GM19239 (cell line): ENCODE measurements at places on chromosomes 7 and 10.

- no peak for DNase-seq
Measured at GRCh38 chr7:64890761-64891362, 12.2 kb upstream of the ZNF273 start.

DNA sequence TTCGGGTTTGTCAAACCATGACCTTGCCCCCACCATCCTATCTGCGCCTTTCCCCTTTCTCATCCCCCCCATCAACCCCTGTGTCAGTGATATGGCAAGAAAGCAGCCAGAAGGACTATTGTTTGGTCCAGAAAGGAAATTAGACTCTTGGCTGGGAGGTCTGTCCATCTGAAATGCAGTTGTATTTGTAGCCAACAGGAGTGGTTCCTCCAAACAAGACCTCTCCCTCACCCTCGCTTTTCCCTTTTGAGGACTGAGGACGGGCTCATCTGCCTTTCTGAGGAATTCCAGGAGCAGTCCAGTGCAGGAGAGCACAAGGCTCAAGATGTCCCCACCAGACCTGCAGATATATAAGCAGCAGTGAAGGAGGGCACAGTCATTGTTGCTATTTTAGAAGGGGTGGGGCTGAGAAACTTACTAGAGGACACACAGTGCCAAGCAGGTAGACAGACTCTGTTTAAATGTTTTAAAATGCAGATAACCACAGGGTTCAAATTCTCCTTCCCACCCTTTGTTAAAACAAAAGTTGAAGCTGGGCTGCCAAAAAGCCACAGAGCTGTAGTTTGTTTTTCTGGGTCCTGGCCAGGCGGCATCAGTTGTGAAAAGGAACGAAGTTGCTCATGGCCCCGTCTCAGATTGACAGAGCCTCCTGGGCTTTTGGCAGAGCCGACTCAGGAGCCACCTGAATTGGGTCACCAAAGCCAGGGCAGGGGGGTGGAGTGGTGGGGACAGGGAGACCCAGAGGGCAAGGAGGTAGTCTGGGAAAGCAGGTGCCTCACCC lies 37.3 kb downstream of the CYP17A1 start:
- no peak for DNase-seq

GRCh38 chr7:46663025-46663424 lies 742.0 kb upstream of the IGFBP3 start:
- DNase-seq, result no peak

DNA sequence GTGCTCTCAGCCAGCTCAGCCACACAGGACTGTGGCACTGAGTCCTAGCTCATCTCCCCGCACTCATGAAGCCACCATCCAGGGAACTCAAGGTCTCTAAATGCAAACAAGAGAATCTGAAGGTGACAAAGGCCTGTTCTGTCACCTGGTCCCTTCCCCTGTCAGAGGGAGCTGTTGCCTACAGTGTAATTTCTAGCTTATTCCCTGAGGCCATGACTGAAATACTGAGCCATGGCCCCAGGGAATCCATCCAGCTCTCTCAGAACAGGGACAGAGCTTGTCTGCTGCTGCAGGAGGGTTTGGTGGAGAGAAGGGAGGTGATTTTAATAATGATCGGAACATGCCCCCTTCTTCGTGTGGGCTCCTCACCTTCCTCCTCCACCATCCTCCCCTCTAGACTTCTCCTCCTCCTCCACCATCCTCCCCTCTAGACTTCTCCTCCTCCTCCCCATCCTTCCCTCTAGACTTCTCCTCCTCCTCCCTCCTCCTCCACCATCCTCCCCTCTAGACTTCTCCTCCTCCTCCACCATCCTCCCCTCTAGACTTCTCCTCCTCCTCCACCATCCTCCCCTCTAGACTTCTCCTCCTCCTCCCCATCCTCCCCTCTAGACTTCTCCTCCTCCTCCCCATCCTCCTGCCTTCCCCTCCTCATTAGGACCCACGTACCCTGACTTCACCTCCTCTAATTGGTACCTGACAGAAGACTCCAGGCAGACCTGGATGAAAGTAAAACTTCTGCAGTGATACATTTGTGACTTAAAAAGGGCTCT lies 338.0 kb upstream of the MKI67 start:
- DNase-seq, result no peak

GRCh38 chr10:22713853-22714478 lies 412 bp downstream of the PIP4K2A start:
- DNase-seq, result peak; percentile 30

GRCh38 chr10:43322769-43323168 lies 48.7 kb upstream of the FXYD4 start:
- DNase-seq, result peak; percentile 51

DNA sequence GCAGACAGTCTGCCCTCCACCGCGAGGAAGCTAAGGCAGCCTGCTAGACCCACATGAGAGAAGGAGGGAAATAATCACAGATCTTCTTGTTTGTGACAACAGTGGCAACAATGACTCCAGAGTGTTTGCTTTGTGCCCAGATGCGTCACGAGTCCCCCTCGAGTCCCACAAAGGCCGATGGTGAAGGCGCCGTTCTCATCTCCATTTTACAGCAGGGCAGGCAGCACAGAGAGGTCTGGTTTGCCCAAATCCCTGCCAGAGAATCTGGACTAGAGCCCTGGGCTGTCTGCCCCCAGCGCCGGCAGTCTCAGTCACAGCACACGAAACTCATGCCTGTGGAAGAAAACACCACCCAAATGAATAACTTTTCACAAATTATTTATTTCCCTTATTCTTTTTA lies 38.1 kb downstream of the KIAA1549 start:
- no peak for DNase-seq

- no peak for DNase-seq
Measured at GRCh38 chr7:690478-691360, 35.8 kb upstream of the DNAAF5 start.

DNA sequence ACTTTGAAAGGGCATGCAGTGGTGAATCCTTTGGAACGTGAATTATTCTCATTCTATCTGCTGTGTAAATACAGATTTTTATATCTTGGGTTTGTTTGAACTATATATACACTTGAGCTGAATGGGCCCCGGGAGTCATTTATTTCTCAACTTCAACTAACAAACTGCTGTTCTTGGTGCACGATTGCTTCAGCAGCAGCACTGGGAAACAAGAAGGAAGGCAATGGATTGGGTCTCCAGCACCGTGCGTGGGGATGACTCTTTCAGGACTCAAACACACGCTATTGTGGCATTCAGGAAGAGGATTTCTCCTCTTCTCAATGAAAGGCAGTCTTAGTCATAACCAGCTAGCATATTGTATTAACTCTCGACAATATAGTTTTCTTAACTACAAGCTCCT lies 226.0 kb upstream of the NFE2L3 start:
- DNase-seq, result no peak

DNA sequence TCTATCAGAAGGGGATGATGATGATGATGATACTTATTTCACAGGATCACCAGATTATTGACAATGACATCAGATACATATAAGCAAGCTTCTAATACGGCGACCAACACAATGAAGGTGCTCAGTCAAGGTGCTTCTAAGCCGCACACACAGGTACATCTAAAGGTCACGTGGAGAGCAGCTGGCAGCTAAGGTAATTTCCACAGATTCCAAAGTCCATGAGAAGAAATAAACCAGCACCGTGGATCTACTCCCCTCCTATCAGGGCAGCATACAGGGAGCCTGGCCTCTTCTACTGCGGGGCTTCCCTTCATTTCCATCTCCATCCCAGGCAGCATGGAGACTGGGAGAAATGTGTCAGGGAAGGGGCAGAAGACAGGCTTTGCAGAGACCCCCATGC lies 37.5 kb downstream of the DENND11 start:
- no peak for DNase-seq

GRCh38 chr7:44194562-44195145 lies 5.4 kb upstream of the GCK start:
- DNase-seq, result no peak

- DNase-seq, result no peak
Measured at GRCh38 chr7:98278408-98278807, 3.1 kb upstream of the BRI3 start.

DNA sequence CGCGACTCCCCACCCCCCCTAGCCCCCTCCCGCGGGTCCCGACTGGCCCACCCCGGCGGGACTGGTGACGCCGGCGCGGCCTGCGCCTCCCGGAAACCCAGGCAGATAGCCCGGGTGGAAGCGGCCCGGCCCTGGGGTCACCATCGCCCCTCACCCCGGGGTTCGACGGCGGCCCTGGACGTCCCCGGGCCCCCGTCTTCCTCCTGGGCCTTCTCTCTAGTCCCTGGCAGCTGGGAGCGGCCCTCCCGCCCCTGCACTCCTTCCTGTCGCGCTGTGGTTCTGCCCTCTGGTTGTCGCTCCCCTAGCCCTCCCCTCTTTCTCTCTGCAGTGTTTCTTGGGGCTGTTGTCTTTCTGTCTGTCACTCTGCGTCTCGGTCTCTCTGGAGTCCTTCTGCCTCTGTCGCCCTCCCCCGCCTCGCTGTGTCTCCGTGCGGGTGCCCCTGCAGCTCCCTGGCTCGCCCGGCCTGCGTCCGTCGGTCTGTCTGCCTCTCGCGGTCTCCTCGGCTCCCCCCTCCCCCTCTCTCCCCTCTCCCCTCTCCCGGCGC lies 90.5 kb upstream of the PAX2 start:
- no peak for DNase-seq

GRCh38 chr10:26015092-26015491 lies 81.1 kb downstream of the MYO3A start:
- DNase-seq, result no peak

GRCh38 chr7:112995059-112995824 lies 91.4 kb downstream of the GPR85 start:
- DNase-seq, result no peak

GRCh38 chr10:90785782-90786181 lies 72.1 kb downstream of the HTR7 start:
- no peak for DNase-seq

DNA sequence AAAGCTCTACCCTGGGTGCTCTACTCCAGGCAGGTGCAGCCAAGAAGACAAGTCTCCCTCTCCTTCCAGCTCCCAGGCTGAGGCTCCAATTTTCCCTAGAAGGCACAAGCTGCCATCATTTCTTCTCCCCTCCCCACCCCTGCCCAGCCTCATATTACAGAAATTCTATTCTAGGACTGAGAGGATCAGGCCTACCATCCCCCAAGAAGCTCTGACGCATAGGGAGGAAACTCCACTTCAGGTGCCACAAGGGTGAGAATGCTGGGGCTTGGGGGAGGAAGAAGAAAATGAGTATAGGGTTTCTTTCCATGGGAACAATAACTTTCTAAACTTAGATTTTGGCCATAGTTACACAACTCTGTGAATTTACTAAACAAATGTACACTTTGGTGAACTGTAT lies 35.3 kb downstream of the FEZF1 start:
- DNase-seq, result no peak

DNA sequence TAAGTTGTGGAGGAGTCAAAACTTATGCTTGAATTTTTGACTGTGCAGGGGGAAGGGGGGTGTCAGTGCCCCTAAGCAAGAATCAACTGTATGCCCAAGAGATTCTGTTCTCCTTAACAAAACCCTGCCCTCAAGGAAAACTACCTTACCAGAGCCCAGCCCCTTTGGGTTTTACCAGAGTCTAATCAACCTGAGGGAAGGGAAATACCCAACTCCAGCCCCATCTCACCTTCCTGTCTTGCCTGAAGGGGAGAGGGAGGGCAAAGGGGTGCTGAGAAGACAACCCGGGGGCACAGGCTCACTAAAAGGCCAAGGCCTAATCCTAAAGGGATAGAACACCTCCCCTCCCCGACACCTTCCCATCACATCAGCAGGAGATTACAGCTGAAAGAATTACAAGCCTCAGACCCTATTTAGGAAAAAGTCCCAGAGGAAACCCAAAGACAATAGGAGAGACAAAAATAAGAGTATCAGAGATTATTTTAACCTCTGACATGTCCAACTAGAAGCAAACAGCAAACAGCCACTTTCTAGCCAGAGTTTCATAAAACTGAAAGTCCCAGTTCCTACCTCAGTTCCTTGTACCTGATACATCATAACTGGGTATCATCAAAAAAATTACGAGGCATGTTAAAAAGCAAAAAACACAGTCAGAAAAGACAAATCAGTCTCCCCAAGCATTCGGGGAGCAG lies 26.8 kb upstream of the C7orf33 start:
- DNase-seq, result no peak

GRCh38 chr10:118153287-118153686 lies 106.5 kb upstream of the RAB11FIP2 start:
- DNase-seq, result no peak

DNA sequence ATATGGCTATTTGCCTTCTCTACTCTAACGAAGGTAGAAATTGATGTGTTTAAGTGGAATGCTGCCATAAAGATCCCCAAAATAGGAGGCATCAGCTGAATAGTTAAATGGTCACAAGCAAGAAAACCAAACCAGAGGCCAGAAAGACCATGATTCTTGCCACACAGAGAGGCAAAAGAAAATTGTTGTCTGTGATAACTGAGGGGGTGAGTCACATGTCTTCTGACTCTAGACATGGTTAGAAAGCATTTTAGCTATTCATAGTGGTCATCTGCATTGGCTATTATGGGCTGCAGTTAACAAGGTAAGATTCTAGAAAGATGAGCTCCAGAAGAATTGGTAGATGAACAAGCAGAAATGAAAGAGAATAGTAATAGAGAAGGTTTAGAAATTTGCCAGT lies 361.4 kb upstream of the NPSR1 start:
- no peak for DNase-seq

GRCh38 chr10:52424341-52424740 lies 110.3 kb downstream of the DKK1 start:
- DNase-seq, result no peak

DNA sequence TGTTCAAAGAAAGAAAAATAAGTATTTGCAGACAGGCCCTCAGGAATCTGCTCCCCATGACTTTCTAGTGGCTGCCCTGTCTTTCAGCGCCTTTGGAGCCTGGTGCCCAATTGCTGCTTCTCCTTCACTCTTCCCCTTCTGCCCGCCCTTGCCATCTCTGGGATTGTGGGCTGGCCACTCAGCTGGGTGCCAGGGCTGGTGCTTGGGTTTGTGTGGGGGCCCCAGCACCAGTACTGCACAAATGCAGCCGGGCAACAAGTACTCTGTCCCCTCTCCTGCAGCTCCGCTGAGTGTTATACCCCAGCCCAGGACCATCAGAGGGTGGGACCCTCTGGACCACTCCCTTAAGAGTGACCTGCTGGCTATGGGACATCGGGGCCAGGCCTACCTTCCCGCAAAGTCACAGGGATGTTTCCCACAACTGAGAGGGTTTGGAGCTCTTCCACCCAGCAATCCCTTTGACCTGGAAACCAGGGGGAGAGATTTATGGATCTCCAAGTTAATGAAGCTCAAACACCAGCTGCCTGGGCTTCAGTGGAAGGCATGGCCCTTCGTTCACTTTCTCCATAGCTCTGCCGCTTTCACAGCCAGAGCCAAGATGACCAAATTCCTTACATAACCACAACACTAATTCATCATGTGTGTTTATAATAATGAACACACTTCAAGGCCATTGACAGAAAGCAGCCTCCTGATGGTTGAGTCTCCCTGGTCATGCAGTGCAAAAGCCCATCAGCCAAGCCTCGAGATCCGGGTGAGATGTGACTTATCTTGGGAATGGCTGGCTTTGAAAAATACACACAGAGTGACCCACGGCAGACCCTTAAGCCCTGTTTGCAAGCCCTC lies 313.9 kb upstream of the ZNF32 start:
- DNase-seq, result no peak
